ENCODE measurements at places on chromosomes 16 and 17. TPM values are rescaled to one million over a fixed set of nuclear protein-coding genes. Genes with fewer than 3 reads are reported as not detected.
A peak's percentile ranks its signal among the peaks of the same experiment; 100 is the strongest.

CUEDC1 gene
- 9.2 TPM for polyA plus RNA-seq

DNA sequence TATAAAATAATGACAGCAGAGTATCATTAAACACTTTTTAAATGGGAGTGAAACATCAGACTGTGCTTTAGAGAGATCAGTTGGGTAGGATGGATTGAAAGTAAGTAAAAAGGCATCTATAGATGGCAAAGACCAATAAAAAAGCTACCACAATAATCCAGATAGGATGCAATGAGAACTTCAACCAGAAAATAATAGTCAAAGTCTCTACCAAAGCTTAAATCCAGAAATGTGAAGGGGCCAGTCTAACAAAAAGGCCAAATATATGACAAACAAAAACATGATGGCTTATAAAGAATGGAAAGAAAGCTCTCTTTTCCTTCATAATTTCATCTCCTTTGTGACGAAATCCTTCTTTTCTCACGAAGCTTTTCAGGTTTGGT is 12.3 kb downstream of the KANSL1 start:
- no peak for DNase-seq

GLIS2 gene
- 3.6 TPM for polyA plus RNA-seq

ABCA10 gene
- 0.17 TPM for polyA plus RNA-seq

DNA sequence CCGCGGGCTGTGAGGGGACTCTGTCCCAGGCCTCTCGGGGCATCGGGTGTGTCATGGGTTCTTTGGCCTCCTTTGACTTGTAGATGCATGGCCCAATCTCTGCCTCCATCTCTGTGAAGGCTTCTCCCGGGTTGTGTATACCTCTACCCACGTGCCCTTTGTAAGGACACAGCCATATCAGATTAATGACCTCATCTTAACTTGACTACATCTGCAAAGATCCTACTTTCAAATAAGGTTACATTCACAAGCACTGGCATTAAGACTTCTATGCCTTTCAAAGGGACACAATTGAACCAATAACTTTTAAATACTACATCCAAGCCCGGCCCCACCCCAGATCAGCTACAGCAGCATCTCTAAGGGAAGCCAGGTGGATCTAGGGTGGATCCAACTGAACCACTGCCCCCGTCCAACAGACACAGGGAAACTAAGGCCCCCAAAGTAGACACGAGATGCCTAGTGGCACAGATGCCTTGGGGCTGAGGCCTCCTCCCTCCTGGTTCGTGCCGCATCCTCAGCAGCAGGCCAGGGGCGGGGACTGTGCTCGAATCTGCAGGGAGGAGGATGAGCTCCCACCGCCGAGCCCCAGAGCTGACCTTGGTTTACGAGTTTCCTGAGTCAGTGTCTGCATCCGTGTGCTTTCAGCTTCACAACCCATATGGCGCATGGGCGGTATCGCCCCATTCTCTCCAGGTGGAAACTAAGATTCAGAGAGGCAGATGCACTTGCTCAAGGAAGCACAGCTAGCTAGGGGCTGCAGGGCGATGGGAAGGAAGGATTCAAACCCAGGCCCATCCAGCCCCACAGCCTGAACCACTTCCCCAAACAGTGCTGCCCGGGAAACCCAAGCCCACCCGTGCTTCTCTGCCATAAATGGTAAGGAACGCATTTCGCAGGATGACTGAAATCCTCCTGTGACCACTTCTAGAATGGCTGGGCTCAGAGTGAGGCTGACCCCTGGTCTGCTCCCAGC is 353.3 kb downstream of the C16orf95 start:
- no peak for DNase-seq

DNA sequence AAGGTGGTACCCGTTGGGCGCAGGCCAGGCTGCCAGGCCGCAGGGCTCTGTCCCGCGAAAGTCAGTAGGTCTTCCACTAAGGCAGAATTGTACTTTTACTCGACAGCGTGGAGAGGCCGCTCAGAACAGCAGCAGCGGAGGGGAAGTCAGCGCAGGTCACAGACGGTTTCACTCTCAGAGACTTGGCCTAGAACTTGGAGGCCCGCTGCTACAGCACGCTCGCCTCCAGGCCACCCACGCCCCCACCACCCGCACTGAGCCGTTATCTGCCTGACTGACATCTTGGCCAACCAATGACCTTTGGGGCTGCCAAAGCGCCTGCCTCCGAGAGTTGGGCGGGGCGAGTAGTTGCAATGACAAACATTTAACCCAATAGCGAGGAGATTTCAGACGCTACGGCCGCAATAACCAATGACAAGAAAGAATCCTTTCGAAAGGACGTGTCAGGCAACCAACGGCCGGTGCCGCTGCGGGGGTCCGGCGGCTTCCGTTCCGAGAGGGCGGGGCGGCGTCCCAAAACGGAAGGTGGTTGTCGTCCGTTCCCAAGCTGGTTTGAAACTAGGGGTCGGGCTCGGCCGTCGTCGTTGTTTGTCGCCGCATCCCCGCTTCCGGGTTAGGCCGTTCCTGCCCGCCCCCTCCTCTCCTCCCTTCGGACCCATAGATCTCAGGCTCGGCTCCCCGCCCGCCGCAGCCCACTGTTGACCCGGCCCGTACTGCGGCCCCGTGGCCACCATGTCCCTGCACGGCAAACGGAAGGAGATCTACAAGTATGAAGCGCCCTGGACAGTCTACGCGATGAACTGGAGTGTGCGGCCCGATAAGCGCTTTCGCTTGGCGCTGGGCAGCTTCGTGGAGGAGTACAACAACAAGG is at the start of gene DCAF7:
DCAF7 (plus strand) TSS at position 532 of the 871 bp plus-strand sequence; CDS start at position 733, 201 bp downstream.
- peak; percentile 100 for DNase-seq

ZNF385C gene
- 0.10 TPM for polyA plus RNA-seq

DNA sequence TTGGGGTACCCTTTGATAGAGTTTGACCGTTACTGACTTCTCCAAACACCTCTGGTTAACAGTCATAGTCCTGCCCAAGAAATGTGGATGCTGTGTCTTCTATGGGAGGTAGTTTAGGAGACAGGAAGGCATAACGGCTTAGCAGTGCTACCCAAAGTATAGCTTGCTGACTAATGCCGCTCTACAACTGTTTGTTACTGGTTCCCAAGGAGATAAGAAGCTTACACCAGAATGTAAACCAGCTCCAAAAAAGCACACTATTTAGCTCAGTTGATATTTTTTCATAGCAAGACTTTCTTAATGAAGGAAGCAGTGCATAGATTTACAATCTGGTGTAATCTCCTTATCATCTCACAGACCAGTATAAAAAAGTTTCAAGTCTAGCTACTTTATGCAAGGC is 95.7 kb downstream of the HS3ST3B1 start:
- DNase-seq = no peak

GRCh38 chr17:43360739-43361505 is 37.9 kb upstream of the ARL4D start:
- DNase-seq = peak; percentile 100

- DNase-seq = peak; percentile 65
These were observed 2.0 kb upstream of the C17orf99 start for GRCh38 chr17:78144147-78144719.

DNA sequence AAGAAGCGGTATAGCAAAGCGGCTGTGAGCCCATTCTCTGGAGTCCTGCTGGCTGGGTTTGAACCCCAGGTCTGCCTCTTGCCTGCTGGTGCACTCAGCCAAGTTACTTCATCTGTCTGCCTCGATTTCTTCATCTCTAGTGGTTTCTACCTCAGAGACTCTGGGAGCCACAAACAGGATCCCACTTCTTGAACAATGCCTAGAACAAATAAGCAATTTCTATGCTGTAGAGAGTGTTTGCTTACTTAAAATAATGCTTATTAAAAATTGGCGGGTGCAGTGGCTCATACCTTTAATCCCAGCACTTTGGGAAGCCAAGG is 75.5 kb downstream of the CMIP start:
- no peak for DNase-seq

RASL10B gene
- polyA plus RNA-seq = 0.07 TPM

GRCh38 chr16:86249631-86250030 is 260.7 kb upstream of the FOXF1 start:
- DNase-seq = no peak

GRCh38 chr16:67935101-67935401 is 1.6 kb downstream of the PSMB10 start:
- DNase-seq = no peak

DNA sequence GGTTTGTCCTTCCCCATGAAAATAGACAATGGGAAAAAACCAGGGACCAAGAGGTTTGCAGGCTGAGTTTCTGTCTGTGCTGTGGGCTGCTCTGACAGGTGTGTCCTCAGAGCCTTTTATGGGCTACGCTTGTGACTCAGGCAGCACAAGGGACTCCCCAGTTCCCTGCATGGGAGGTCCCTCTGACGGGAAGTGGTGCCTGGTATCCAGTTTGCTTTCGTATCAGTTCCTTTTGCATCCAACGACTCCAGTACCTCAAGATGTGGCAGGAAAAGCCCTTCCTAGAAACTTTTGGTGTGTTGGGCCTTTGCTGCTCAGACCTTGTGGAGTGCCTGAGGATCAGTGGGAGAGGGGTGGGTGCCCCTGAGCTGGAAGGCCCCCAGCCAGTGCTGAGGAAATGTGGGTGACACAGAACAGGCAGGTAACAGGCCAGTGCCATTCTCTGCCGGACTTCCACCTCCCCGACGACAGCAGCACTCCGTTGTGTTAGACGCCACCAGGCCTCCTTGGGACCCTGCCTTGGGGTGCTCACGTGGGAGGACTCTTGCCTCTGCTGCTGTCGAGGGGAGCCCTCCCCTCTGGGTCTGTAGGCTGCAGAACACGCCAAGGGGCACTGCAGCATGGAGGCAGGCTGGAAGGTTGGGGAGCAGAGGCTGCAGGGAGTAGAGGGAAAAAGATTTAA is 38.4 kb upstream of the IRF8 start:
- DNase-seq = peak; percentile 5

DNA sequence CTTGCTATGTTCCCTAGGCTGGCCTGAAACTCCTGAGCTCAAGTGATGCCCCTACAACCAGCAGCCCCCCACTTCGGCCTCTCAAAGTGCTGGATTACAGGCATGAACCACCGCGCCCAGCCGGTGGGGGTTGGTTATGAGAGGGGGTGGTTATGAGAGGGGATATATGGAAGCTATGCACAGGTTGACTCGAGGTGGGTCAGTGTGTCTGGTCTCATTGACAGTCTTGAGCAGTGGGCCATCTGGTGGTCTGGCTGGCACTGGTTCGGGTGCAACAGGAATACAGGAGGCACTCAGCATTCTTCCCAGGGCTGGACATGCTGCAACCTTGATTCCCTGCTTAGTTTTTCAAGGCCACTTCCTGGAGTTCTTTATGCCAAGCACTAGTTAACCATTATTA is 5.6 kb upstream of the STX1B start:
- no peak for DNase-seq

MEOX1 gene
- polyA plus RNA-seq = not detected

DNA sequence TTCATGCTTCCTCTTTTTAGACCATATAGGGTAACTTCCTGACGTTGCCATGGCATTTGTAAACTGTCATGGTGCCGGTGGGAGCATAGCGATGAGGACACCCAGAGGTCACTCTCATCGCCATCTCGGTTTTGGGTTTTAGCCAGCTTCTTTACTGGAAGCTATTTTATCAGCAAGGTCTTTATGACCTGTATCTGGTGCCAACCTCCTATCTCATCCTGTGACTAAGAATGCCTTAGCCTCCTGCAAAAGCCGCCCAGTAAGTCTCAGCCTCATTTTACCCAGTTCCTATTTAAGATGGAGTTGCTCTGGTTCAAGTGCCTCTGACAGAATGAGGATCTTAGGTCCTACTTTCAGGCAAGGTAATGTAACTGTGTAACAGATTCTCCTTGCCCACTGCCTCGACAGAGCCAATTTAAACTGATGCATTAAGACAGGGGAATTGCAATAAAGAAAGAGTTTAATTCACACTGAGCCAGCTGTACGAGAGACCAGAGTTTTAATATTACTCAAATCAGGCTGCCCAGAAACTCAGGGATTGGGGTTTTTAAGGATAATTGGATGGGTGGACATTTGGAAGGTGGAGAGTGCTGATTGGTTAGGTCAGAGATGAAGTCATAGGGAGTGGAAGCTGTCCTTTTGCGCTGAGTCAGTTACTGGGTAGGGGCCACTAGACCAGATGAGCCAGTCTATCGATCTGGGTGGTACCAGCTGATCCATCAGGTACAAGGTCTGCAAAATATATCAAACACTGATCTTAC is 59.9 kb upstream of the ATF7IP2 start:
- no peak for DNase-seq

DNA sequence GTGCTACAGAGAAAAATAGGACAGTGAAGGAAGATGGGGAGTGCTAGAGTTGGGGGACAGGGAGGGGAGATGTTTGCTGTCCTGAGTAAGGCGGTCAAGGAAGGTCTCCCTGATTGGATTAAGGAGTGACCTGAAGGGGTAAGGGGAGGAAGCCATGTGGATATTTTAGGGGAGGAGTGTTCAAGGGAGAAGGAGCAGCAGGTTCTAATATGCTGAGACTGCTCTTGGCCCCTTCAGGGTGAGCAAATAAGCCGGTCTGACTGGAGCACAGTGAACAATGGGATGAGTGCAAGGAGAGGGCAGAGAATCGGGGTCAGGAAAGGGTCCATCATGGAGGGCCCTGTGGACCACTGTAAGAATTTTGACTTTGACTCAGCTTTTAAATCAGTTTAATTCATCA is 188.8 kb downstream of the IRX3 start:
- DNase-seq = no peak

GRCh38 chr16:5622234-5622884 is 524.8 kb upstream of the EEF2KMT start:
- no peak for DNase-seq

GPR139 gene
- not detected for polyA plus RNA-seq

DNA sequence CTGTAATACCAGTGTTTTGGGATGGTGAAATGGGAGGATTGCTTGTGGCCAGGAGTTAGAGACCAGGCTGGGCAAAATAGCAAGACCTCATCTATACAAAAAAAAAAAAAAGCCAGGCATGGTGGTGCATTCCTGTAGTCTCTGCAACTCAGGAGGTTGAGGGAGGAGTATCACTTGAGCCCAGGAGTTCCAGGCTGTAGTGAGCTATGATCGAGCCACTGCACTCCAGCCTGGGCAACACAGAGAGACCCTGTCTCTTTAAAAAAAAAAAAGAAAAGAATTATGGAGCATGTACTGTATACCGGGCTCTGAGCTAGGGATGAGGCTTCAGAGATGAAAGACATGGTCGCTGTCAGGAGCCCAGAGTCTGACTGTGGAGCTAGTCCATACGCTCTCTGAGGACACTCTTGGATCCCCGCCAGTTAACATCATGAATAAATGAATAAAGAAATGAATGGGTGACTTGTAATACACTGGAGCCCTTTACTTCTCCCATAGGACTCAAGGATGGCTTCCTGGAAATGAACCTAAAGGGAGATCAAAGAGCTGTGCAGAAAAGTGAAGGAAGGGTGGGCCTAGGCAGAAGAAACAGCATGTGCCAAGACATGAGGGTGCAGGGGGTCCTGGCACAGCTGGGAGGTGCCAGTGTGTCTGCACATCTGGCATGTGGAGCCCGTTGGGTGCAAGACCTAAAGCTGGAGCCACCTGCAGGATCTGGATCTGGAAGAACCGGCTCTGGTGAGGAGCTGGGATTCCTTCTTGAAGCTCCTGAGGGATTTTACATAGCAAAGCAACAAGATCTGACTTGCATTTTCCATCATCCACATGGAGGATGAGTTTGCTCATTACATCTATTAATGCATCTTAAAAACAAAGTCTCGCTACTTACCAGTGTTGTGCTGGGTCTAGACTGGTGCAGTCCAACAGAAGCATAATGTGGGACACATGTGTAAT is 120.4 kb downstream of the IRX3 start:
- DNase-seq = no peak

Measured in mammary epithelial cell (primary cell).